Choroid plexus epithelial cell (primary cell): ENCODE measurements at places on chromosomes 2 and 18.

DNA sequence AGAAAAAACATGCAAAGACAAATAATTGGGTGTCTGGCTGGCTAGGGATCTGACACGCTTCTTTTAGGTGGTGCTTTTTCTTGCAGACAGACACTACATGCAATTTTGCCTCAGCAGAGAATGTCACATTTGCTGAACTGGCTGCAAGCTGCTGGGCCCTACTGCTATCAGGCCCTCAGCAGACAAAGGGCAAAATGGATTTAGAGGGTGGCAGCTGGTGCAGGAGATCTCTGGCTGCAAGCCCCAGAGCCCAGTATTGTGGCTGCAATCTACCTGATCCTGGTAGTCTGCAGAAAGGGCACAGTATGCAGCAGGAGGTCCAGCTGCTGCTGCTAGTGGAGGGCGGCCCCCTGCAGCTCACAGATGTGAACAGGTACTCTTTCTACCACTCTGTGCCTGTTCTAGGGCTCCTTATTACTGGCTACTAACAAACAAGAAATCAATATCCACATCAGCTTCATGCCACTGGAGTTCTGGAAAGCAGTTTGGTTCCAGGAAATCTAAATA, 796.7 kb upstream of the CELF4 start:
- no peak for DNase-seq

GRCh38 chr18:6626457-6626856, 103.1 kb upstream of the ARHGAP28 start:
- DNase-seq: no peak

- no peak for DNase-seq
These were observed 21.5 kb upstream of the TFPI start for GRCh38 chr2:187575751-187576067.

DNA sequence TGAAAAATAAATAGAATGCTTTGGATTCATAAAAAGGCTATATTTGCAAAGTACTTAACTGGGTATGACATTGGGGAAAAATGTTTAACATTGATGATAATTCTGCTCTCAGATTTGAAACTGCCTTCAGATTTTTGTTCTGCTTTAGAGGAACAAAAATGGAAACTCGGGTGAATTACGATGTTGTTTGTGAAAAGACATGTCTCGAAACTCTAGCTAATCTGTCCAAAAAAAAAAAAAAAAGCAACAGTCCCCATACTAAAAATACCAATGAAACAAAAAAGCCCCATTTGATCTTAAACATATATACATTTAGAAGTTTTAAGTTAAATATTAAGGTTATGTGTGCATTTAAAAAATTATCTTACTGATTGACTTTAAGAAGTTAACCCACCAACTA, 3.0 kb downstream of the ZDBF2 start:
- no peak for DNase-seq
